ENCODE measurements at places on chromosomes 7 and 10.

GRCh38 chr10:97805949-97806348 lies 34.1 kb upstream of the SFRP5 start:
- DNase-seq, result no peak

- DNase-seq, result no peak
Observed at GRCh38 chr10:17609523-17610079, 7.6 kb downstream of the HACD1 start.

DNA sequence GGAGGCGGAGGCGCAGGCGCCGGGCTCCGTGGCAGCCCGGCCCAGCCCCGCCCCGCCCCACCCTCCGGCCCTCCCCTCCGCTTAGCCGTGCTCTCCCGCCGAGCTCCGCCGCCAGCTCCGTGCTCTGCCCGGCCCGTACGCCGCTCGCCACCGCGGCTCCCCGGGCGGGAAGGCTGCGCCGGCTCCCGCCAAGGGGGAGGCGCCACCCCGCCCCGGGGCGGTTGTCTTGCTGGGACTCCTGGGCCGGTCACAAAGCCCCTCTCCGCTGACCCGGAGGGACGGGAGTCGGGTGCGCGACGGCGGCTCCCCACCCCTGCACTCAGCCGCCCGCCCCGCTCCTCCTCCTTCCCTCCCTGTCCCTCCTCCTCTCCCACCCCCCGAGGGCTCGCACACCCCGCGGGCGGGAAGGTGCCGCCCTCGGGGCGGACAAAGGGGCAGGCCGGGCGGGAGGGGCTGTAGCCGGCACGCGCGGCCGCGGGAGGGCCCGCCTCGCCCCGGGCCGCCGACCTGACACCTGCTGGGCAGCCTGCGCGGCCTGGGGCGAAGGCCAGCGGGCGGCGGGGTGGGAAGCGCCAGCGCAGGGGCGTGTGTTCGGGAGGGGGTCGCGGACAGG lies 11.5 kb upstream of the SP8 start:
- DNase-seq, result no peak

DNA sequence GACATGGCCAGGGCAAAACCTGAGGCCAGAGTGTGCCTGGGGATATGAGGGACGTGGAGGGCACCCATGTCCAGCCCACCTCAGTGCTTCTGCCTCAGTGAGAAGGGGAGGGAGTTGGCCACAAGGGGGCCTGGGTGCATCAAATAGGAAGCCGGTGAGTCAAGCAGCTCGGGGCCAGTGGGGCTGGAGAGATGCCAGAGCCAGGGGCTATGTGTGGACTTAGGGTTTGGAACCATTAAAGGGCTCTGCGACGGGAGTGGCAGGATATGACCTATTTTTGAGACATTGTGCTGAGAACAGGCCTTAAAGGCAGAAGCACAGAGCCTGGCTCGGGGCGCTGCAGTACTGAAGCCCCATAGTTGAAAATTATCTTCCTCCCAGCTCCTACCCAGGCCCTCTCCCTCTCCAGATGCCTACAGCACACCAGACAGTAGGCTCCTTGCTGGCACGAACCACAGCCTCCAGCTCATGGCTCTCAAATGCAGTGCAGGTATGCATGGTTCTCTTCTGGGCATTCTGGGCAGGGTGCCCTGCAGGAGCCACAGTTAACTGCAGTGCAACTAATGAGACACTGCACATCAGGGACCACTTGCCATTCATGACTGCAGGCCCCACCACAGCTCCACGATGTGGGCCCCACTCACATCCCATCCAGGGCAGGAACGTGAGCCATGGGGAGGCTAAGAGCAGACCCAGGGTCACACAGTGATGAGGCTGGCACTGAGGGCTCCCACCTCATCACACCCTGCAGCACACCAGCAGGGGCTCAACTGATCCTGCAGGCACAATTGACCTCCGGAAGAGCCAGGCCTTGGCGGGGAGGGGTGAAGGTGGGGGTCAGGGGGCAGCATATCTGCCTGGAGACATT lies 7.2 kb upstream of the PGAM2 start:
- DNase-seq, result peak; percentile 71

GRCh38 chr7:105830405-105831301 lies 45.7 kb downstream of the ATXN7L1 start:
- peak; percentile 98 for DNase-seq

GRCh38 chr10:132574783-132575319 lies 37.3 kb downstream of the INPP5A start:
- DNase-seq, result peak; percentile 54

GRCh38 chr7:39734633-39735004 lies 111.2 kb downstream of the RALA start:
- no peak for DNase-seq

DNA sequence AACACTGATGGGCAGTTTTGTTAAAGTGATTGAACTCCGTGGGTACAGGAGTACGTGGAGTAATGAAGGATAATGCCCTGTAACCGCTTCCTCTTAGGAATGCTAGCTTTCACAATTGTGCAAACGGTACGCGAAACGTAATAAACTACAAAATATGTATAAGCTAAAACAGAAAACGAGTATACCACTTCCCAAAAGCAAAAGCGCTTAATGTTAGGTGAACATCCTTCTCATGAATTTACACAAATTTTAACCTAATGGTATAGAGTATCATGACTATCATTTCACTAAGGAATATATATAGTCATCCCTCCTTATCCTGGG lies 395 bp upstream of the ZNF25 start:
- no peak for DNase-seq

DNA sequence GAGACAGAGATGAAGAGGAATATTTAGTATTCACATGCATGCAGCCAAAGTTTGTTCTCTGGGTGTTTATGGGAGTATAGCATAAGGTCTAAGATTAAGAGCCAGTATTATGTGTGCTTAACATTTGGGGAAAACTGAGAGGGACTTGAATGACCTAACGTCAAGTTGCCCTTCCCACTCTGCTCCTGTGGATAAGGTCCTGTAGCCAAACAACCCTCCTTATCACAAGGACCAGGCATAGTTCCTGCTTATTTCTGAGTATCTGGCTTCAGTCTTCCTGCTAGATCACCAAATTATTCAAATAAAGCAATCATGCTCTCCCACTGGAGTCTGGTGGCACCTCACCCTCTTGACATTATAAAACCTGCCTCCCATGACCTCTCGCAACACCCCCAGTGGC lies 137.9 kb upstream of the SEMA3E start:
- no peak for DNase-seq

DNA sequence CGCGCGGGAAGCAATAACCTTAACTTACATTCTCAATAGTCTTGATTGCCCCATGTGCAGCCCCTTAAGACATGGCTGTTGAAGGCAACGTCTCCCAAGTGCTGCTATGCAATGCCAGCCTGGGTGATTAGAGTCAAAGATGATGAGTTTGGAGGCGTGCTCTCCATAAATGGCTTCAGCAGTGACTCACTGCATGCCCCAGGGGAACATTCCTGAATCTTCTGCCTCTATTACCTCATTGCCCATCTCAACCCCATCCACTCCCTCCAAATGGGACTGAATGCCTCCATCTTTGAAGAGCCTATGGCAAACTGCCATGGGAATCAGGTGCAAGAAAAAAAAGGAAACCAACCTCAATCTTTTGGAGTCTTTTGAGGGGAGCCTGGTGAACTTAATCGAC lies 282.8 kb downstream of the SNX10 start:
- no peak for DNase-seq

- peak; percentile 30 for DNase-seq
Observed at GRCh38 chr7:116122972-116123595, 87.3 kb upstream of the TES start.

- DNase-seq, result no peak
Observed at GRCh38 chr7:96612034-96612433, 97.6 kb downstream of the SEM1 start.

- no peak for DNase-seq
Observed at GRCh38 chr10:98422182-98422581, 7.2 kb upstream of the PYROXD2 start.

DNA sequence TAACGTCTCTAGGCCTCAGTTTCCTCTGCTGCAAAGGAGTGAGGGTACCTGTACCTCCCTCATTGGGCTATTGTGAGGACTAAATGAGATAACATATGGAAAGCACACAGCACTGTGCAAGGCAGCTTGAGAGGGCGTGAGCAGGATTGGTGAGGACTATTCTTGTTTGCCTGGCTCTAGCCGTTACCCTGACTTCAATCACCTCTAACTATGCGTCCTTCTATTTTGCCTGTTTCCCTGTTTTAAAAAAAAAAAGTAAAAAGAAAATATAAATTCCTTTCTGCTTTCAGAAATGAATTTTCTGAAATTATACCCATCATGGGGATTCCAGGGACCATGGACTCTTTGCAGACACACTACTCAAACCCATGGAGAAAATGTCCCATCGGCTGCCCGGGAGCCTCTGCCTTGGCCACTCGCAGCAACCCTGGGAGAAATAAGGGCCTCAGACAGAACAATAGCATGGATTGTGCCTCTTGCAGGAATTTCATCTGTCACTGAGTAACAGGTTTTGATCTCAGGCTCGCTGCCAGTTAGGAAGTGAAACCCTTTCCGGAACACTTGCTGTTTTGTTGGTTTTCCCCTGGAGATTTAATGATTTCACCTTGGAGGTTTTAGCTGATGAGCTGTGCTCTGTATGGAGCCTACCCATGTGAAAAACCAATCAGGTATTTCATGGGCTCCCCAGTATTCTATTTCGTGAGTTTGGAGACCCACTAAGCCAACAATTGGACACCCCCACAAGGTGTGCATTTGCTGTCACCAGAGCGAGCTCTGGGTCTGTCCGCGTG lies 55.6 kb downstream of the STEAP1B start:
- DNase-seq, result peak; percentile 12

DNA sequence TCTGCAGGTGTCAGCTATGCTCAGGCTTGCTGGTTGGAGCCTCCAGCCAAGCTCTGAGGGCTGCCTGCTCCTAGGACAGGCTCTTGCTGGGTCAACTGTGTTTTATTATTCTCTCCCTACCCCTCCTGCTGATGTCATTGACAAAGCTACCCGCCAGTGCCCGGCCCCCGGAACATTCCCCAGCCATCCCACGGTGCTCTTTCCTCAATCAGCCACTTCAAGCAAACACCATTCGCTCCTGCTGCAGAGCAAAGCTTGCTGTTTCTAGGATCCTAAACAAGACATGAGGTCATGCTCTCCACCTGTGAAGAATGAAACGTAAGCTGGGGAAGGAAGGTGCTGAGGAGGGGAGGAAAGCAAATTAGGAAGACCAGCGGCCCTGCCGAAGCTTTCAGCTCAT lies 2.1 kb upstream of the C10orf71 start:
- DNase-seq, result no peak

DNA sequence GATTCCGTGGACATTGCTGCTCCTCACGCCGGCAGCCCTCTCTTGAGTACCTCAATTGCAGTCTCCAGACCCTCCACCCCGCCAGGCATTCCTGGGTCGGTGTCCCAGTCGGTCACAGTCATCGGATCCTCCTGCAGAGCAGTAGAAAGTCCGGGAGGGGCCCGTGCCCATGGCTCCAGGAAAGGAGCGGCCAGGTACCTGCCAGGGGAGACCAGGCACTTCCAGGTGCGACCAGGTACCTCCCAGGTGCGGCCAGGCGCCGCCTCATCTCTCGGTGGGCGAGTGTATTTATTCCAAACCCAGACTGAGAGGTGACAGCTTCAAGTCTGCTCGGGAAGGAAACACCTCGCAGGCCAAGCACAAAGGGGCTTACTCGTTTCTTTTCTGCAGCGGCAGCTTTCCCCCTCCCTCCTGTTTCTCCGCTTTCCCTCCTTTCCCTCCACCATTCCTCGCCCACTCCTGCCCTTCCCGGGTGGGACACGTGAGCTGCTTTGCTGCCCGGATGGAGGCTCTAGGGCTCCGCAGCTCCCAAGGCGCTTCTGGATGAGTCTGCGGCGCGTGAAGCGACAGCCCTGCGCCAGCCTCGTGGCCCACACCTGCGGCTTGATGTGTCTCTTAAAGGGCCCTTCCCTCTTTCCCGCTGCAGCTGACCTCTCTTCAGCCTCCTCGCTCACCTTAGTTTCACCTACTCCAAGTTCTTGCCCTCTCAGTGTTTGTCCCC lies 39.4 kb upstream of the AGK start:
- DNase-seq, result no peak

DNA sequence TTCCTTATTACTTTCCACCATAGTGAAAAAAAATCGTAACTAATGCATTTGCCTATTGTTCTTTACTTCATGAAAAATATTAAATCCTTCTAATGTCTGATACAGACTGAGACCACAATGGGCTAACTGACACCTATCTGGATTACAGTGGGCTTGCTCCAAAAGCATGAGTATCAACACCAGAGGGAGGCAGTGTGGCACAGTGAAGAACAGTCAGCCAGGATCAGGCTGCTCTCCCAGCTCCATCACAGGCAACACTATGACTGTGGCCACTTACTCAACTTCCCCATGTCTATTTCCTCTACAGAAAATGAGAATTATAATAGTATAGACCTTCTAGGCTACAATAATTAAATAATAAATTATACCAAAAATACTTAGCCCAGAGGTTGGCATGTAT lies 97.2 kb downstream of the SLC25A13 start:
- no peak for DNase-seq

DNA sequence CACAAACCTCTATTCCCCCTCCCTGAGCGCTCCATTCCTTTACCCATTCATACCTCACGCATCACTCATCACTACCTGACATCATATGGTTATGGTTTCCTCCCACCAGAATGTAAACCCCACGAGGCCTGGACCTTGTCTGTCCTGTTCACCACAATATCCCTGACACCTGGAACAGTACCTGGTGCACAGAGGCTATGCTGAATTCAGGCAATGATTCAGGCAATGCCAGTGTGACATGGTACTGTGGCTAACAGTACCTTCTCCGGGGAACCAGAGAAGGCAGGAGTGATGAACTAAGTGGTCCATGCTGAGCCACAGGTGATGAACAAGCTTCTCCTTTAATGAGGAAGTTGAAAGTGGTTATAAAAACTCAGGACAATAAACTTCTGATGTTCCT lies 202.5 kb upstream of the PLXNA4 start:
- DNase-seq, result no peak

GRCh38 chr7:133675510-133676218 lies 422.8 kb downstream of the EXOC4 start:
- no peak for DNase-seq

GRCh38 chr7:75033064-75033463 lies 40.5 kb downstream of the RCC1L start:
- DNase-seq, result no peak

DNA sequence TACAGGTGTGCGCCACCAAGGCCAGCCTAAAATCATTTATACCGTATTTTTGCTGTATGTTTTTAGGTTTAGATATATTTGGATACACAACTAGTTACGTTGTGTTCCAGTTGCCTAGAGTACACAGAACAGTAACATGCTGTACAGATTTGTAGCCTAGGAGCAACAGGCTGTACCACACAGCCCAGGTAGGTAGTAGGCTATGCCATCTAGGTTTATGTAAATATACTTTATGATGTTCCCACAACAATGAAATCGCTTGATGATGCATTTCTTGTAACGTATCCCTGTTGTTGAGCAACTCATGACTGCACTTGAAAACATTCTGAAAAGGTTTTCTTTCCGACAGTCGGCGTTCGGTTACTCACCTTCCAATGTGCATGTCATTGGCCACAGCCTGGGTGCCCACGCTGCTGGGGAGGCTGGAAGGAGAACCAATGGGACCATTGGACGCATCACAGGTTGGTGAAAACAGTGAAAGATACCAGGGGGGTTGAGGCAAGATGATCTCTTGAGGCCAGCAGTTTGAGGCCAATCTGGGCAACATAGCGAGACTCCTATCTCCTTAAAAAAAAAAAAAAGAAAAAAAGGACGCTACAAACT lies 7.7 kb downstream of the PNLIP start:
- no peak for DNase-seq

GRCh38 chr7:100965723-100966541 lies 3.4 kb upstream of the MUC12 start:
- no peak for DNase-seq
